Activated gamma-delta T cell (primary cell): ENCODE measurements at places on chromosomes 12 and 14.

DNA sequence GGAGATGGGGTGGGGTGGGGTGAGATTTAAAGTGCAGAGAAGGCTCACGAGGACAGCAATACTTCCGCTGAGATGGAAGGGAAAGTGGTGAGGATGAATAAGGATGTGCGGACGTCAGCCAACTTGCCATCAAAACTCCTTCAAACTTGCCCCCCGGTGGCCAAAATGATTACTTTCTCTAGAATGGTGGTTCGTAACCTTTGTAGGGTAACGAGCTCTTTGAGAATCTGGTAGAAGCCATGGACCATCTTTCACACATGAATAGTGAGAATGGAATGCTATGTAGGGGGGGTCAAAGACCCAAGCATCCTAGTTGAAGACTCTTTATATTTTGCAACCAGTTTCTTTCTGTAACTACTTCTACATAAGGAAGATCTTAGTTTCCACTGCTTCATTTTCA is 245.9 kb upstream of the DDHD1 start:
- DNase-seq = no peak

GRCh38 chr12:132484891-132485441 is 5.0 kb upstream of the FBRSL1 start:
- no peak for DNase-seq

DNA sequence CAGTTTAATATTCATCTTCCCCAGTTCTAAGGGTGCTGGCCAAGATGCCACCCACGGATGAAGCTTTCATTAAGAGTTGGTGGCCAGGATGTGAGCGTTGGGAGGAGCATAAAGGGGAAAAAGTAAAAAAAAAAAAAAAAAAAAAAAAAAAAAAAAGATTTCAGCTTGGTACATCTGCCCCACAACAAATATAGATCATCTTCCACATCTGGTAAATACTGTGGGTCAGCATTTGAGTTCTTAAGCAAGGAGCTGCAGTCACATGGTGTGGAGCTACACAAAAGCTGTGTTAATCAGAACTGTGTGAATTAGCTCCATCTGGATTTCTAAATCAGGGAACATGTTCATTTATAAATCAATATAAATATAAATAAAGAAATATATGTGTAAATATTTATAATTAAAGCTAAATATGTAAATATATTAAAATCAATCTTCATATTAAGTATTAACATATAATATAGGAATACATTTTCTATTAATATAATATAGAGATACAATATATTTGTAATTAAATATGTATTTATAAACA is 262.3 kb downstream of the NUAK1 start:
- no peak for DNase-seq

- no peak for DNase-seq
Observed at GRCh38 chr12:129481921-129482320, 421.9 kb downstream of the TMEM132D start.

DNA sequence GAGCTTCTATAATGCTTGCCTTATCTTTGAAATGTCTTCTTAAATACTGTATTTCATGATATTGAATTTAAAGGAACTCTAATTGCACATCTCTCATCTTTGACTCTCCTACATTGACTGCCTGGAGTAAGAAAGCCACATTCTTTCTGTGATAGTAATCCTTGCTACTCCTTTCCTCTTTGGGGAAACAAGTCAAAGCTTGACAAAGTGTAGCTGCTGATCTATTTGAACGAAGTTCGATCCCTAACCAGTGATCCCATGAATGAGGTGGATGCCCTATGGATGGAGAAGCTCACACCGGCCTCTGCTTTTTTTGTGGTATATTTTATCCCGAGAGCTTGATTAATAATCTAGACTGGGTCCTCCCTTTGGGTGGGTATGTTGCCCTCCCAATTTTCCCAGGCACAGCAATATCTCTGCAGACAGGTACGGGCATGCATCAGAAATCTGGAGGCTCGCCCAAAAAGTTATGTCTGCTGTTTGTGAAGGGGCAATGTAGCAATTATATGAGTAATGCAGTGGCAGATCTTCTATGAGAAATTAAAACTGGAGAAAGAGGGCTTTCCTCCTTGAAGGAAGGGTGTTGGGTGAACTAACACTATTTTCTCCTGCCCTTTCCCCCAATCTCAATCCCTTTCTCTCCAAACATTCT is 163.0 kb upstream of the FRMD6 start:
- DNase-seq = no peak

DNA sequence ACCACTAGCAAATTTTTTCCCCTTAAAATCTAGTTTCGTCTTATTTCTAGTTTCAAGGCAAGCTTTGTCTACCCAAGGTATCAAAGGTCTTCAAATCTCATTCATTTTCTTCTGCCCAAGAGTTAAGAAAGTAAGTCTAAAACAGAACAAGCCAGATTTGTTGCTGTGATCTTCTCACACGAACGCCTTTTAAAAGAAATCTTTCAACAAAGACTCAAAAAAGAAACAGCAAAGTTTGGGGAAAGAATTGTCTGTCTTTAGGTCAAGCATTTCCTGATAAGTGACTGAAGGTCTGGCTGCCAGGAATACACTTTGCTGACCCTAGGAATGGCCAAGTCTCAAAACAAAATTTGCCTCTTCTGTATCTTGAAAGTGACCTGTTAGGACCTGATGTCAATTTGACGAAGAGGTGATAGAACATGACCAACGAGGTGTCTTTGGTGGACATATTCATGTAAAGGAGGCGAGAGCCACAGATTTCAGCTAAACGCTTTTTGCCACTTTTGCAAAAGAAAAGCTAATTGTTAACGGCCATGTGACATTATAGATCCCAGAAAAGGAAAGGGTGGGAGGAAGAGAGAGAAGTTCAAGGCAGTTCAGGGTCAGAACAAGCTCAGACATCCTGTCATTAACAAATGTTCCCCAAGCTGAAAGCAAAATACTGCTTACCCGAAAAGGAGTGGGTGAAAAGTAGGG is 1.7 kb downstream of the CDK17 start:
- no peak for DNase-seq
